Endothelial cell (in vitro differentiated cells): ENCODE measurements at places on chromosomes 3 and 15. TPM values are rescaled to one million over a fixed set of nuclear protein-coding genes. Genes with fewer than 3 reads are reported as not detected.

DNA sequence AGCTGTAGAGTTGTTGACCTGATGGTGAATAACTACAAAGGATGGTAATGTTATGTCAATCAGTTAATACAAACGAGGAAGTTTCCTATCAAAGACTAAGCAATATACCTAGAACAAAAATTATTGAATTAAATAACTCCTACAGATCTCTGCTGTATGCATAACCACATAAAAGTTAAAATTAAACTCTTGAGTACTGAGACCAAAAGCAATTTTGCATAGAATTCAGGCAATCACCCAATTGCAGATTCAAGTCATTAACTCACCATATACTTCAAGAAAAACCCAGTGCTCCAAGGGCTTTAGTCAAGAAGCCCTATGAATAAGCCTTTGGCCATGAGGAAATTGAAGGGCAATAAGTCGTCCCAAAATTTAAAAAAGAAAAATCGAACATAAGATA, 518.8 kb downstream of the MECOM start:
- DNase-seq = no peak
- H3K36me3 ChIP-seq = peaks cover 13% of the 10 kb centered on the region
- H3K27me3 ChIP-seq = peaks cover 5% of the 10 kb centered on the region
- H3K27ac ChIP-seq = no peak overlapping the region
- H3K4me3 ChIP-seq = peak overlapping the region; percentile 98
- peaks cover 24% of the 10 kb centered on the region for H3K4me1 ChIP-seq

CCR8 gene
- not detected for total RNA-seq

MORF4L1 gene
- total RNA-seq = 347 TPM

UPK1B gene
- not detected for total RNA-seq

DPPA2 gene
- 0.64 TPM for total RNA-seq
